MV-4-11 (cell line): ENCODE measurements at places on chromosomes 5 and 9.

- no peak for DNase-seq
Measured at GRCh38 chr5:152404494-152404893, 585 bp downstream of the NMUR2 start.

DNA sequence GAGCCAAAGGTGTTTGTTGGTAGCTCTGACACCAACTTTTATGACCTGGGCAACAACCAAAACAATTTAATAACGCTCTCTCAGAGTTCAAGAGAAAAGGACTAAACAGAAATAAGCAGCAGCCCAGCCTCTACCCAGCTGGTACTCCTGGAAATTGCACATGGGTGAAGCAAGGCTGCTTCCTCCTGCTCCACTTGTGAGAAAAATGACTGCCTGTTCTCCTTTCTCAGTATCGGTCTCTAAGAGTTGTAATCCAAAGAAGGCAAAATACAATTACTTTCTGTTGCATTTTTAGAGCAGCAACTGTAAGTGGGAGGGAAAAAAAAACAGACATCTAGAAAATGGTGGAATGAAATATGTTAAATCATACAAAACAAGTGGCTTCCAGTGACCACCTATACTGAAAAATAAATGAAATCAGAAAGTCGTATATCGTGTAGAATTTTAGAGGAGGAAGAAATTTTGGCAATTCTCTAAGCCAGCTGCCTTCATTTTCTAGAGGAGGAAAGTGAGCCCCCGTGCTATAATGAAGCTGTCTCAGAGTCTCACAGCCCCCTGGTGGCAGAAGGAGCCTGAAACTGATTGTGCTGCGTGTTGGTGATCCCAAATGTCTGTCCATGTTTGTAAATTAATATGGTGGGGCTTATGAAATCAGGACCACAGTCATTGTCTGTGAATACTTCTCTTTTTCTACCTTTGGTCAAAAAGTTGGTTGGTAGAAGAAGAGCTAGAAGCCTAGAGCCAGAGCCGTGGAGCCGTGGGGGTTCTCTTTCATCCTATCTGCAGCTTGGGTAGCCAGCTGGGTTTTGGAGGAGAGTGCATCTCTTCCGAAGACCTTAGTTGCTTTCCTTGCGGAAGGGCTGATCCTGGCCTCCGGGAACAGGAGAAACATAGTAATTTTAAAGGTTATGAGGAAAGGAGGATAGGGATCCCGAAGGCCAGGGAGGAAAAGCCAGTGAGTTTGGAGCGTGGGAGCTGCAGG lies 139.9 kb downstream of the PIP5K1B start:
- peak; percentile 81 for DNase-seq

GRCh38 chr5:136226401-136226800 lies 33.4 kb upstream of the SMIM32 start:
- DNase-seq = no peak

- DNase-seq = no peak
Measured at GRCh38 chr9:127344368-127345000, 52.5 kb upstream of the SLC2A8 start.

GRCh38 chr5:1668141-1668721 lies 131.4 kb downstream of the MRPL36 start:
- no peak for DNase-seq

GRCh38 chr9:133532937-133533668 lies 1.4 kb upstream of the ADAMTSL2 start:
- DNase-seq = peak; percentile 61

DNA sequence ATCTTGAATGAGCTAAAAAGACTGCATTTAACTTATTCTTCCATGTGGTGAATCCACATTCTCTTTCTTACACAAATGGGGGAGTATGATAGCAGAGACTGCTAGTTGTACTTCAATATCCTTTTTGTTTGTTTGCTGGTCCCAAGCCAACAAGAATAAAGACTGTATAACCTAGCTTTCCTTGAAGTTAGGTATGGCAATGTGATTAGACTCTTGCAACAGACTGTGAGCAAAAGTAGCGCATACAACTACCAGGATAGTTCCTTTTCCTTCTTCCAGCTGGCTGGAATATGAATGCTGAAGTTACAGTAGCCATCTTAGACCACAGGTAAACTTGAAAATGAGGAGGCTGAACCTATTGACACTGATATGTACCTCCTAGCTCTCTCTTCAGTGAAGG lies 17.9 kb upstream of the KIF2A start:
- DNase-seq = no peak

DNA sequence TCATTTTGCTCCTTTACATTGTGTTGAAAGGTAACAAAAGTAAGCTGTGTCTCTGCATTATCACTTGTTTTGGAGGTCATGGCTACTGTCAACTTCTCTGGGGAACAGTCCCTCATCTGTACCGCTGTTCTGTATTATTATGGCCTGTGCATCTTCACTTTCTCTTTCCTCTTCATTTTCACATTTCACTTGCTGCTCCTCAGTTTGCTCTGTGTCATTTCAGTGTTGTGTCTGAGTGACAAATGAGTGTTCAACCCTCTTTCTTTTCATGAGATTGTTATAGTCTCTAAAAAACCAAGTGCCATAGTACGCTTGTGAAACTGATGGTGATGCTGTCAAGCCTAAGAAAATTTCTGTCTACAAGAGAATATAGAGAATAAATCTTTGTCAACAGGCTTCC lies 122.0 kb upstream of the FER start:
- no peak for DNase-seq
